ENCODE measurements at places on chromosomes 1 and 21.

GRCh38 chr1:213325482-213325881 lies 274.4 kb downstream of the RPS6KC1 start:
- no peak for DNase-seq

DNA sequence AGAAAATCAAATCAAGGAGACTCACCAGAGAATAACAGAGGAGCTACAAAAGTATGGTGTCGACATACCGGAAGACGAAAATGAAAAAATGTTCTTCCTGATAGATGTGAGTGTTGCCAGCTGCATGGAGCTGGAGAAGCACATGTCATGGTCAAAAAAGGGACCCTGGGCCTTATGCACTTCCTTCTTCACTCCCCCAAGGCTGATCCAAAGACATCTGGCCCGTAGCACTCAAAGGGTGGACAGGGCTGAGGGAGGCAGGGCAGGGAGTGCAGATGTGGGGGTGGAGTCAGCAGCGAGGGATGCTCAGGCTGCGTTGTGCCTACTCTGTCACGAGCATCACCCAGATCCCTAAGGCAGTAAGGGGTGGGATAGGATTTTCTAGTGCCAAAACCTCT lies 19.4 kb downstream of the MX1 start:
- DNase-seq = no peak

- DNase-seq = no peak
Observed at GRCh38 chr1:237972186-237972585, 81.5 kb upstream of the ZP4 start.

DNA sequence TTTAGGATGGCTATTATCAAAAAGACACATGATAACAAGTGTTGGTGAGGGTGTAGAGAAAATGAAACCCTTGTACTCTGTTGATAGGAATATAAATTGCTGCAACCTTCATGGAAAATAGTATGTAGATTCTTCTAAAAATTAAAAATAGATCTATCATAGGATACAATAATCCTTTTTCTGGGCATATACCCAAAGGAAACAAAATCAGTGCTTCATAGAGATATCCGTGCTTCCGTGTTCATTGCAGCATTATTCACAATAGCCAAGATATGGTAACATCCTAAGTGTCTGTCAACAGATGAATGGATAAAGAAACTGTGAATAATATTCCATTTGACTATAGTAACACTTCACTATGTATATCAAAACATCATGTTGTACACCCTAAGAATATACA lies 106.7 kb downstream of the MIS18A start:
- DNase-seq = no peak

- DNase-seq = peak; percentile 78
Observed at GRCh38 chr1:59393211-59394180, 96.6 kb downstream of the FGGY start.

DNA sequence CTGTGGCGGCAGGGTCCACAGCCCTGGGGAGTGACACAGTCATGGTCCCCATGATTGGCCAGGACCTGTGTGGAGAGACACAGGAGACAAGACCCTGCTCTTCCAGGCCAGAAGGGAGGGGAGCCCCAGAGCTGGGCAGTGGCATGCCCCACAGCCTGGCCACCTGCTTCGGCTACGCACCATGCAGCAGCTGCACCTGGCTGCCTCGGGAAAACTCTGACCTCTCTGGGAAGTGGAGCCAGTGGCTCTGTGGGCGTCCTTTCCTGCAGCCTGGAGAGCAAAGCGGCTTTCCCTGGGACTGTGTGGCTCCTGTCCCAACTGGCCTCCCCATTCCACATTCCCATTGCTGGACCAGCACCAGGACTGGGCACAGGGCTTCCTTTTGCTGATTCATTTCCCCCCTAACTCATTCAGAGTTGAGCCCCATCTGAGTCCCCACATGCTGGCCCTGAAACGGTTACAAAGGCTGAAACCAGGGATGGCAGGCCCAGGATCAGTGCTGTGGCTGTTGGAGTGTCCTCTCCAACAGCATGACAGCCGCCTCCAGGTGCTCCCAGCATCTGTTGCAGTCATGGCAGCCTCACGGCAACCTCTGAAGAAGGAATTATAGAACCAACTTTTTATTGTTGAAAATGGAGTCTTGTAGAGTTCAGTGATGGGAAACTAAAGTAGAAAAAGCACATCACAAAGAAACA lies 15.0 kb downstream of the OXCT2 start:
- DNase-seq = no peak

Data from left renal cortex interstitium (tissue), 4 donors.